ENCODE measurements at places on chromosomes 4 and X.

- DNase-seq, result no peak
Measured at GRCh38 chr4:100936661-100937375, 410.5 kb downstream of the PPP3CA start.

GRCh38 chr4:142339053-142339452 is 507.0 kb downstream of the INPP4B start:
- no peak for DNase-seq

- no peak for DNase-seq
Measured at GRCh38 chr4:77127837-77128621, 29.0 kb upstream of the CCNG2 start.

- DNase-seq, result no peak
Measured at GRCh38 chr4:184471881-184472613, 2.3 kb downstream of the IRF2 start.

GRCh38 chrX:100297728-100298127 is 112.3 kb downstream of the PCDH19 start:
- DNase-seq, result no peak

DNA sequence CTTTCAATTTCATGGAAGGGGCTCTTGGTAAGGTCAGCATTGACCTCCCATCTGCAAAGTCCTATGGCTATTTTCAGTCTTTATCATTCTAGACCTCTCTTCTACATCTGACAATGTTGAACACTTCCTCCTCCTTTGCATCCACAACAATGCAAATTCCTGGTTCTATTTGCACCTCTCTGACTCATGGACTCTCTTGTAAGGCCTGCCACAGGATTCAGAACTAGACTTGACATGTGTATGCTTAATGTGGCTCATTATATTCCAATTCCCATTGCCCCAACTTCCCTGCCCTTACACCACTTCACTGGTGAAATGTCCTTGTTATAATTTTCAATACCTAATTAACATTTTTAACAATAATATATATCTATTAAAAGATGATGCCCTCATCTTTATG is 314.3 kb upstream of the FGF13 start:
- DNase-seq, result peak; percentile 31

DNA sequence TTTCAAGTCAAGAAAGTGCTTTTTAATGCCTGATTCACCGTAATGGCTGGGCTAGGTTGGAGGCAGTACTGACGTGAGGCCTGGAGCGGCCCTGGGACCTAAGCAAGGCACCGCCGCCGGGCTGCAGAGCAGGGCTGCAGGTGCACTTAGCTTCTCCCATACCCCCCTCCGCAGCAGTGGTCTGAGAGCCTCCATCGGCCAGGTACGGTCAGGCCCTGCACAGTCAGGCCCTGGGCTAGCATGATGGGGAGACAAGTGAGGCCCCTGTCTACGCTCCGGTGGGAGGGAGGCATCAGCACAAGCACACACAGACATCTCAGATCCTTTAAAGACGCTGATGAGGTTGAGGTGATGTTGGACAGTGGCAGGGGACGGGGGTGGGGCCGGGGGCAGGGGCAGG is 4.7 kb downstream of the MAEA start:
- DNase-seq, result no peak

- no peak for DNase-seq
Measured at GRCh38 chrX:40151211-40152172, 53.7 kb upstream of the BCOR start.

DNA sequence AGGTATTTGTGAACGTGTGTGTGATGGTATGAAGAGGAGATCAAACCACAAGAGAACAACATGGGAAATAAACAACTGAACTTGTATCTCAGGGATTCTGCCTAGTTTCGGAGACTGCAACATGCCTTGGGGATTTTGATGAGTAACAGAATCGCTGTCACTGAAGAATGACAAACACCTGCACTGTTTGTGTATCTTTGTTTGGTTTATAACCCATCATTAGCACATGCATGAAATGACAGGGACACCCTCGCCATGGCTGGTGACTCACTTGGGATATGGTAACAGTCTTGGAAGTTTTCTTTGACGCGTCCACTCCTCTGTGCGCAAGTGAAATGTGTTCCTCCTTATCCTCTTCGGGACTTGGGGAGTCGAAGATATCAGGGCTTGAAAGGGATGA is 30.3 kb upstream of the MAP3K15 start:
- no peak for DNase-seq

DNA sequence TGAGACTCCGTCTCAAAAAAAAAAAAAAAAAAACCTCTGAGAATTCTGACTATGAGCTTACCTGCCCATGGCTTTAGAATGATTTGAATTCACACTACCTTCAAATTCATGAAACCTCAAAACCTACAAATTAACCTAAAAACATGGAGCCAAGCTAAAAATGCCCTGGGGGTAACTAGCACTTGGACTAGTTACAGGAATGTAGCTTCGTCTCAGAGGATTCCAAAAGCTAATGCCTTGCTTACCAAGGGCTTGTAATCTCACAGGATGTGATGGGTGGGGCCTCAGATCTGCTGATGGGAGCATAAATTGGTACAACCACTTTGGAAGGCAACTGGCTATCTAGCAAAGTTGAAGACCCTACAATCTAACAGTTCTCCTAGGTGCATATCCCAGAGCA is 79.4 kb upstream of the SPRY1 start:
- DNase-seq, result no peak

DNA sequence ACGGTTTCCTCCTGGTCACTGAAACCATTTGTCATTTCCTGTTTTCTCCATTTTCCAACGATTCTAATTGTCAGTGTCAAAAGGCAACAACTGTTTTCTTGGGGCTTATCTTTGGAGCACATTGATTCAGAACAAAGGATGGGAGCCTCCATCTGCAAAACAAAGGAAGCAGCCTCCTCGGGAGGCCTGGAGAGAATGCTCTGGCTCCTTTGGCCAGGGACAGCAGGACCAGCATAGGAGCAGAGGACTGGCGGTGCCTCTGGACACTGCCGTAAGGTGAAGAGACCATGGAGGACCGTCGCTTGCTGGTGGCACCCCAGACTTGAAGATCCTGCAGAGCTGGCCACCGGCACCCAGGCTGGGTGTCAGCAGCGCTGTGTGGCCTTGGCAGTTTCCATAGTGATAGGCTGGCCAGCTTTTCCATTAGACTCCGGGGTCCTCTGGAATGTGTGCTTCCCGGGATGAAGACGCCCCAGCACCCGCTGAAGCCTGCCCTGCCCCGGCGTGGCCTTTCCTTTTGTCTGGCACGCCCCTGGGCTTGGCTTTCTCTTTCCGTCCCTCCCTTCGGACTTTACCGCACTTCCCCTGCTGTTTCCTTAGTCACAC is 61.1 kb upstream of the MTM1 start:
- DNase-seq, result no peak

- DNase-seq, result no peak
Measured at GRCh38 chr4:88775529-88775928, 77.9 kb upstream of the NAP1L5 start.

- peak; percentile 84 for DNase-seq
Measured at GRCh38 chrX:153900831-153901752, 3.4 kb upstream of the AVPR2 start.

GRCh38 chr4:123588631-123589241 is 192.1 kb downstream of the SPRY1 start:
- peak; percentile 88 for DNase-seq

DNA sequence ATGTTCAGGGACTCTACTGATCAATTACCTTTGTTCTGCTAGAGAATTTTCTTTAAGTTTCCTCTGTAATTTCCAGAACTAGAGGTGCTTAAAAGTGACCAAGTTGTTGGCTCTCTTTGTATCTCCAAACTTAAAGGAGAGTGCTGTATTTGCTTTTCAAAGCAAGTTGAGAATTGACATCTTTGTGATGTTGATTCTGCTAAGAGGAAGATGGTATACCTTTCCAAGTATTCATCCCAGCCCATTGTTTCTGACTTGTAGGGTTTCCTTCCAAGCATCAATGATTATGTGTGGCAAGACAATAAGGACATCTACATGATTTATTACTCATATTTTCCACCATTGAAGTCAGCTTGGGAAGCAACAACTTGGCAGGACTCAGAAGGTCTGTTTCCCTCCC is 190.6 kb downstream of the GC start:
- DNase-seq, result no peak

- no peak for DNase-seq
Measured at GRCh38 chr4:151455212-151455611, 46.2 kb downstream of the FHIP1A start.

DNA sequence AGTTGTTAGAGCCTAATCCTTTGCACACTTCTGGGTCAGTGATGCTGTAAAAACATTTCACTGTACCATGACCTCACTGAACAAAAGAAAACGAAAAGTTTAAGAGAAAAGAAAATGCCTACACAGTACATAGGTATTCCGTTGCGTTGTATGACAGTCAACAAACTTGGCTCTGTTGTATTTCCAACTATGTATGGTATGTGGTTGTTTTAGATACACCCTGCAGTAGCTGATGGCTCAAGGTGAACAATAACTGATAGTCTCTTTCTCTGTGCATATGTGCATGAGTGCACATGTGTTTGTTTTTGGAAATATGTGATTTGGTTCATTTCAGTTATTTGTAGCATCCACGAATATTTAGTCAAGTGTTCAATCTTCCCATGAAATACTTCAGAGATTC is 176.0 kb downstream of the BMPR1B start:
- no peak for DNase-seq

GRCh38 chr4:58191109-58191508 is 1080.9 kb upstream of the IGFBP7 start:
- no peak for DNase-seq

DNA sequence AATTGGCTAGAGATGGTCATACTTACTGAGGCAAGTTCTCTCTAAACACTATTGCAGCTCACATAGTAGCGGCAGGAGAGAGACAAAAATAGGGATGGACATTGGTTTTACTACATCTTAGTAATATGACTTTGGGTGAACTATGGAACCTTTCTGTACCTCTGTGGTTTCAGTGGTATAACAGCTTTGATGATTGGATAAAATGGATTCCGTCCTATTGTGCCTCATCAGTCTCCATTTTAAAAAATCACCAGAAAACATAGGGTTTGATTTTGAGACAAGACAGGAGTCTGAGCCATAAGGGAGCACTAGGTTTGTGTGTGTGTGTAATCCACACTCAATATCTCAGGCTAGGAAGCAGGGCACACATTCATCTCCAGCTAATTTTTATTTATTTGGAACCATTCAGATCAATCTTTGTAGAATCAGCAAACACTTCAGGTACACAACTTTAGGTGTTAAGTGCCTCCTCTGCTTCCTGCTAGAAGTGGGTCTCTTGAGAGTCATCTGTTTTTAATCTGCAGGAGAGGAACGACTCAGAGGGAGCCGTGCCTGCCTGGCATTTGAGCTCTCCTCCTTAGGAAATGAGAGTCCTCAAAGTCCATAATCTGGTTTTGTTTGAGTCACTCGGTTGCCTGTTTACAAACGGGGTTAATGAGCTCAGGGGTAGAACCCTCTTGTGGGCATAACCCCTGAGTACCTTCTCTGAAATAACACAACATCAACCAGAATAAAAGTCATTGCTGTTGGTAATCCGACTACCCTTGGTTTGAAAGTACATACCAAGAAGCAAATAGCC is 238.5 kb upstream of the BOD1L1 start:
- DNase-seq, result peak; percentile 31

DNA sequence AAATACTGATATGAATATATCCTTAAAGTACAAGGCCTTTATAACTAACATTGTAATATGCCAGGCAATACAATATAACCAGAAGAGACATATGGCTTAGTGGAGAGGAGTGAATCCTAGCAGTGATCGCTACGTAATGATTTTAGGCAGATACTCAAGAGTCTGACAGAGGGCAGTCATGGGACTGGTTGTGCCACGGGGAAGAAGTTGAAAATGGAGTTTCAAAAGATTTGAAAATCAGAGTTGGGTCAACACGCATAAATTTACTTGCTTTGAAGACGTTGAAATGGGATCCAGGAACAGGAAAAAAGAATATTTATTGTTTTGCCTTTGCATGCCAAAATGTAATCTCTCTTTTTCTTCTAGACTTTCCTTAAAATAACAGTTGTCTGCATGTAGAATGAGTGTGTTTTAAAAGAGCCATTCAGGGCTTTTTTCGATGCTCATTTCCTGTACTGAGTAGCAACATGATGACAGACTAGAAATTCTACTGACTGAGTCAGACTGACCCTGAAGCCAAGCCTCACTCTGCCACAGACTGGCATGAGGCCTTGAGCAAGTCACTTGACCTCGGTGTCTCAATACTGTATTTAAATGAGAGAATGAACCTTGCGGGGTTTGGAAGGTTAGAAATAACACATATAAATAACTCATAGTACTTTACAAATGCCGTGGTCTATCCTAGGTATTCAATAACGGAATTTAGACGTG is 8.1 kb upstream of the SMS start:
- DNase-seq, result peak; percentile 89

DNA sequence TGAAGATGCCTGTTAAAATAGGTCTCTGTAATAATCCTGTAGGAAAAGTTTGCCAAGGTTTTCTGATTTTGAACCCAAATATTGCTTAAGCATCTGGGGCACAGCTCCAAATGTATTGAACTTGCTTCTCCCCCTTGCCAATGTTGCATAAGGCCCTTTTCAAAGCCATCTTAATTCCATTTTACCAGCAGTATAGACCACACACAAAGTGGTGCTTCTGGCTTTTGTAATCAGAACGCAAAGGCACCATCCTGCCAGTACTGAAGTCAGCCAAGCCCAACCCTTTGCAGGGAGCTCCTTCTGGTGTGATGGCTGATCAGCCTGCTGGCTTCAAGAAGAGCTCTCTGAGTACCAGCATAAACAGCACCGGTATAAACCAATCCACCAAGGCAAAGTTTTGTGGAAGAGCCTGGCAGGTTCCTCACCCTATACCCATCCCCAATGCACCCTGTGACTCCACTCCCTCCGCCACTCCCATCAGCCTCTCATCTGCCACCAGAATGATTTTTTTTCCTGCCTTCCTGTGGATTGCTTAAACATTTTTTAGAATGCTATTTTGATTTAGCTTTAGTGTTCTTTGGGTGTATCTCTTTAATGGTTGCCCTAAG is 39.2 kb upstream of the USP9X start:
- DNase-seq, result no peak

GRCh38 chrX:21741869-21742701 is 15.8 kb downstream of the SMPX start:
- DNase-seq, result no peak

DNA sequence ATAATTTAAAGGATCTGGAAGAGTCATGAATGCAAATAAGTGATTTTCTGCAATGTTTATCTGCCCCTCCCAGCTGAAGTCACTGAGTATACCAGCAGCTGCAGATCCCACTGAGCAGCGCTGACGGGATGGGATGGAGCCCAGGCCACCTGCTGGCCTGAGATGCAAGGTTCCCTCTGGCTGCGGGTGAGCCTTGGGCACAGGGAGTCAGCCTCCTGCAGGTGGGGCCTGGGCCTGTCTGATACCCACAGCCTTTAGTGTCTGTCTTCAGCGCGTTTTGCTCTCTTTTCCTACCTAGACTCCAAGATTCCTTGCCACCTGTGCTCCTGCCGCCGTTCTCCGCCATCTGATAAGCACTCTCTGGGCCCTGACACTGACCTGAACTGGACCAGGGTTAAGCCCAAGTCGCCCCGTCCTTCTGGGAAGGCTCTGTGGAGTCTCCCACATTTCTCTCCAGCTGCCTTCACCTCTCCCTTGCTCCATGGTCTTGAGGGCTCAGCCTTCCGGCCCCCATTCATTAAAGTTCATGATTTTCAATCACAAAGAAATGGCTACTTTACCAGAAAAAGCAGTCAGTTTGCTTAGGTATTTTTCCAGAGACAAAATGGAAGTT is 223.1 kb upstream of the FAT1 start:
- DNase-seq, result no peak
